ENCODE measurements at places on chromosomes 12 and 14.

DNA sequence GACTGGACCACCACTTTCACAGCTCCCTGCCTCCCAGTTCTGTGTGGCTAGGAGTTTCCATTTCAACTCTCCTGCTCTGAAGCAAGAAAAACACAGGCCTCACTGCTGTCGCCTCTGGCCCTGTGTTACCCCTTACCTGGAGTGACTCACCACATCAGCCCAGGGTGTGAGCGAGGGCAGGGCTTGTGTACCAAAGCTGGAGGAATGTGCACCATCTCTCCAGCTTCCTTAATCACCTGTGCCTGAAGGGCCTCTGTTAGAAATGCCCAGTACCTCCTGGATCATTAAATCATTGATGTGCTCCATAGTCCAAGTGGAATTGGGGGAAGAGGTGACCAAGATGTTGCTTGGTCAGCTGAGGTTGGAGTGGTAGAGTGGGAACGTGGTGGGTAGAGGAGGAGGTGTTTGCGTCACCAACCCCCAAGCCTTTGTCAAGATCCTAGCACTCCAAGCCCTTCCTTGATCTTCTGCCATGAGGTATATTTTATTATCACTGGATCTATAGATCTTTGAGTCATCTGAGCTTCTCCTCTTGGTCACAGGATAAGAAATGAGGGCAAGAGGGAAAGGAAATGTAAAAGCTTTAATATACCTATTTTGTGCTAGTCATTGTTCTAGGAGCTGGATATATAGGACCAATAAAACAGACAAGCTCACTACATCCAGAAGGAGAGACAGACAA is 51.3 kb downstream of the SSPN start:
- no peak for DNase-seq

GRCh38 chr12:67077617-67078016 is 191.5 kb upstream of the CAND1 start:
- no peak for DNase-seq

GRCh38 chr14:99602054-99602787 is 1.8 kb downstream of the CCDC85C start:
- no peak for DNase-seq

DNA sequence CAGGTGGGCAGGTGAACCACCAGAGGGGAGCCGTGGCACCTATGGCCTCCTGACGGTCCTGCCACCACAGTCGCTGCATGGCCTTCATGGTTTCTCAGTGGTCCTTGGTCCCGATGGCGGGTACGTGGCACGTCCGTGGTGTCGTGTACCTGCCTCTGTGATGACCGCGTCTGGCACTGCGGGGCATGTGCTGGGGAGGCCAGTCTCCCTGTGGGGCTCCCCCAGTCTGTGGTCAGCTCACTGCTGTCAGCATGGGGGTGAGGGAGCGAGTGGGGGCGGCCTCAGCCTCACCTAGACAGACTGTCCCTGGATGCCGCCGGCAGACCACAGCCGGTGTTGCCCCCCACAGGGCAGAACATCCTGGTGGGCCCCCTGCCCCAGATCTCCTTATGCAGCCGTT is 267.2 kb downstream of the SEC23A start:
- no peak for DNase-seq

DNA sequence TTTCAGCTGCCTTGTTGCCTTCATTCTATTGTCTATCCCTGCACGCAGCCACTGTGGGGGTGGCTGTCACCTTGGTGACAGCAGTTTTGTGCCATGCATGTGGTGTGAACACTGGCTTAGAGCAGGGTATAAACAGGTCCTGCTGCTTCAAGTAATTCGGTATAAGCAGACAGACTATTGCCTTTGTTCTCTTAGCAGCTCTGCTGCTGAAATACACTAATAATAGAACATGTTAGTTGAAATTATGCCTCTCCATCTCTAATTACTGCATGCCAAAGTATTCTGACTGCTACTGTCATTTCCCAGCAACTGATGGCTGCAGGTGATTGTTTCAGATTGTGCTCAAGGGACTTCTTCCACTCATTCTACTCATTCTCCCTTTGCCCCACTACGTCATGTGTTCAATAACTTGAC is 34.6 kb downstream of the PTPRO start:
- DNase-seq, result no peak

All from CD14-positive monocyte (primary cell).